Activated T-helper 1 cell treated with anti-CD3 and anti-CD28 coated beads, Interleukin-2, amount 50 U/mL, for 16 hours (primary cell): ENCODE measurements at places on chromosomes 4 and X.

DNA sequence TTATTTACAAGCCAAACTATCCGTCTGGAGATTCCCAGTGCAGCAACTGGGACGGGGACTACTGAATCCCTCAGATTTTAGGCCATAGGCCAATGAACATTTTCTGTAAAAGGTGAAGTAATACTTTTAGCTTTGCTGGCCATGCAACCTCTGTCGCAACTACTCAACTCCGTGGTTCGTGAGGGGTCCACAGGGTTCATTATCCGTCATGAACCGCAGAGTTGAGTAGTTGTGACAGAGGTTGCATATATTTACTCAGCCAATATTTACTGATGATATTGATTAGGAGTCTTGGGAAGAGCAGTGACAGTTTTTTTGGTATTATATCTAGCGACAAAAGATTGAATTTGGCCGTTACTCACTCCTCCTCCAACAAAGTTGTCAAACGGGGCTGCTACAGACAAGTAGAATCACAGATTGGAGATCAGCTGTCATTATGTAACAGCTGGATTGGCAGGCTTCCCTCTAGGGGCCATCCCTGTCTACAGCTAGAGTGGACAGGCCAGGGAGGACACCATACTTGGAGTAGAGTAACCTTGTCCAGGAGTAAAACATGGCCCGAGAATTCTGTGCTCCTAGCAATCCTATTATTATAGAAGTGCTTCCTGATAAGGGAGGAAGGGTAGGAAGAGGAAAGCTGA is 37.2 kb upstream of the CD38 start:
- no peak for DNase-seq

DNA sequence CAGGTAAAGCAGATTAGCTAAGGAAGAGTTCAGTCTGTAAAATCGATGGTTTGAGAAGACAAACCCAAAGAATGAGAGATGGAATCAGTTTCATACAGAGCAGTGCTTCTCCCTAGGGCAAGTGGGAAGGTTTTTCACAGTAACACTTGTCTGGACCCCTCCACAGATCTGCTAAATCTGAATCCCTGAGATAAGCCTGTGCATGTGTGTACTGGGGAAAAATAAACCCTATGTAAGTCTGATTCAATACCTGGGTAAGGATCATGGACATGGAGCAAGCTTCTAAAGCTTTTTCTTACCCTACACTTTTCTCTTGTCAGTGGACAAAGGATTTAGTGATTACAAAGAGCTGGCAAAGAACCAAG is 13.6 kb downstream of the ELOVL6 start:
- no peak for DNase-seq

DNA sequence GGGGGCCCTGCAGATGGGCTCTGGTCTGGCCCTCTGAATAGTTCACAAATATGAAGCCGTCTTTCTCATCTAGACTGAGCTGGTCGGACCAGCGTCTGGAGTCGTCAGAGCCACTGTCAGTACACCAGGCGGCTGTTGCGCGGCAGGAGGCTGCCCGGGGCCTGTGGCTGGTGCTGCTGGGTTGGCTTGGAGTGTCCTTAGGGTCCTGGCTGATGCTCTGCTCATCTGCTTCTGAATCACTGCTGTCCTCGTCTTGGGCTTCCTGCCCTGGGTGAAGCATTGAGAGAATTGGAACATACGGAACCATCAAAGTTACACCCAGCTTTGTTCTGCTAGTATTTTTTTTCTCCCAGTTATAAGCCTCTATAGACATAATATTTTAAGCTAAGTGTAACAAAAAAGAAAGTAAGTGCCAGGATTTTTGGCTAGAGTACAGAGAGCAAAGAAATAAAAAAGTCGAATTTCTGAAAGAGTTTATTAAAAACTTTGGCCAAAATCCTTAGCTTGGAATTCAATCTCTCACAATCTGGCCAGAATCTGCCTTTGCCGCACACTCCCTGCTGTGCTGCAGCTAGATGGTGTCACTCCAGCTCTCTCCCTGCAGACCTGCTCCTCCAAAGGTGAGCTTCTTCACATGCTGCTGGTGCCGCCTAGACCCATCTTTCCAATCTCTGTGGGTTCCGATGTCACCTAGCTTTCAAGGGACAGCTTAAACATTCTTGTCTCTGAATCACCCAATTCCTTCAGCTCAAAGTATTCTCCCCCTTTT is 96.2 kb downstream of the CDS1 start:
- DNase-seq, result no peak

GRCh38 chr4:183082053-183082452 is 17.0 kb upstream of the WWC2 start:
- no peak for DNase-seq

- no peak for DNase-seq
These were observed 278.9 kb upstream of the GIMD1 start for GRCh38 chr4:106647451-106647850.

GRCh38 chrX:28979877-28980276 is 392.6 kb downstream of the IL1RAPL1 start:
- no peak for DNase-seq

- no peak for DNase-seq
These were observed 497.5 kb upstream of the IGFBP7 start for GRCh38 chr4:57607566-57608180.

GRCh38 chrX:131752493-131753198 is 208.8 kb downstream of the OR13H1 start:
- peak; percentile 65 for DNase-seq

GRCh38 chr4:87188932-87189331 is 31.5 kb downstream of the KLHL8 start:
- no peak for DNase-seq

GRCh38 chr4:121076416-121076815 is 4.1 kb upstream of the NDNF start:
- DNase-seq, result no peak

GRCh38 chr4:159235779-159236368 is 133.0 kb downstream of the RAPGEF2 start:
- DNase-seq, result no peak

GRCh38 chr4:17709763-17710068 is 71.7 kb downstream of the FAM184B start:
- DNase-seq, result no peak

DNA sequence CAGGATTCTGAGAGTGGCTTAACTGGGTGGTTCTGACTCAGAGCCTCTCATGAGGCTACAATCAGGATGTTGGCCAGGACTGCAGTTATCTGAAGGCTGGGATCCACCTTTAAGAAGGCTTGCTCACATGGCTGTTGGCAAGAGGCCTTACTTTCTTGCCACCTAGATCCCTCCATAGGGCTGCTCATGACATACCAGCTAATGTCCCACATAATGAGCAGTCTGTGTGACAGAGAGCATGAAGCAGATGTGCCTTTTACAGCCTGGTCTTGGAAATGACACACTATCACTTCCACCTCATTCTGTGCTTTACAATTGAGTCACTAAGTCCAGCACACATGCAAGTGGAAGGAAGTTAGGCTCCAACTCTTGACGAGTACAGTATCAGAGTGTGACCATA is 4.3 kb upstream of the RBM3 start:
- DNase-seq, result no peak

DNA sequence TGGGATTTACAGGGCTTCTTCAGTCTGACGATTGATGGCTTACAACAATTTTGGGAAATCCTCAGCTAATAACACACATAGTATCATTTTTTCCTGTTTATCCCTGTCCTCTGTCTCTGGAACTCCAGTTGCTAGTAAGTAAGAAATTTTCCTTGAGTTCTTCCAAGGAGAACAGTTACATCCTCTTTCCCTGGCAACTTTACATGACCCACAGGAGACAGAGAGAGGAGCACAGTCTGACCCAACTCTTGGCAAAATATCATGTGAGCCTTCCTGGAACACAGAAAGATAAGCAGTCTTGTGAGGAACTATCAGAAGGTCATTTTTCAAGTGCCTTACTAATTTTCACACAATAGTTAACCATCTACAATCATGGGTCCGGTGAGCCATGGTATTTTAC is 578.7 kb upstream of the PABPC4L start:
- DNase-seq, result no peak

GRCh38 chrX:139423186-139423585 is 107.4 kb upstream of the F9 start:
- DNase-seq, result no peak

GRCh38 chr4:5032813-5033212 is 13.6 kb upstream of the CYTL1 start:
- no peak for DNase-seq

DNA sequence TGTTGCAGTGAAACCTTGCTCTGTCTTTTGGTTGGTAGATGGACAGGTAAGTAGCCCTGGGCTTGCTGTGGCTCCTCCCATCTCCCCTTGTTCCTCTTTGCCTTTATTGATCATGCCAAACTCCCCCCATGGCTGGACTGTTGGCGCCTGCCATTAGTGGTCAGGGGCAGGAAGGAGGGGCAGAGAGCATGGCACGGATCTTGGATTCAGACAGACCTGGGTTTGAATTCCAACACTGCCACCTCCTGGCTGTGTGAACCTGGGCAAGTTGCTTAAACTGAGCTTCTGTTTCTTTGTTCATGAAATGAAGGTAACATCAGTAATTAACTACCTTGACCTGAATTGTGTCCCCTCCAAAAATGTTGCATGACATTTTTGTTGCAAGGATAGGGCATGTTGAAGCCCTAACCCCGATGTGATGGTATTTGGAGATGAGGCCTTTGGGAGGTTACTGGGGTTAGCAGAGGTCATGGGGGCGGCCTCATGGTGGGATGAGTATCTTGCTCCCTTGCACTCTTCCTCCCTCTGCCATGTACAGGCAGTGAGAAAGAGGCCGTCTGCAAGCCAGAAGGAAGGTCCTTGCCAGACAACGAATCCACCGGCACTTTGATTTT is 6.0 kb downstream of the SLC2A9 start:
- no peak for DNase-seq

- no peak for DNase-seq
These were observed 791 bp downstream of the GUCY1B1 start for GRCh38 chr4:155759372-155760252.

DNA sequence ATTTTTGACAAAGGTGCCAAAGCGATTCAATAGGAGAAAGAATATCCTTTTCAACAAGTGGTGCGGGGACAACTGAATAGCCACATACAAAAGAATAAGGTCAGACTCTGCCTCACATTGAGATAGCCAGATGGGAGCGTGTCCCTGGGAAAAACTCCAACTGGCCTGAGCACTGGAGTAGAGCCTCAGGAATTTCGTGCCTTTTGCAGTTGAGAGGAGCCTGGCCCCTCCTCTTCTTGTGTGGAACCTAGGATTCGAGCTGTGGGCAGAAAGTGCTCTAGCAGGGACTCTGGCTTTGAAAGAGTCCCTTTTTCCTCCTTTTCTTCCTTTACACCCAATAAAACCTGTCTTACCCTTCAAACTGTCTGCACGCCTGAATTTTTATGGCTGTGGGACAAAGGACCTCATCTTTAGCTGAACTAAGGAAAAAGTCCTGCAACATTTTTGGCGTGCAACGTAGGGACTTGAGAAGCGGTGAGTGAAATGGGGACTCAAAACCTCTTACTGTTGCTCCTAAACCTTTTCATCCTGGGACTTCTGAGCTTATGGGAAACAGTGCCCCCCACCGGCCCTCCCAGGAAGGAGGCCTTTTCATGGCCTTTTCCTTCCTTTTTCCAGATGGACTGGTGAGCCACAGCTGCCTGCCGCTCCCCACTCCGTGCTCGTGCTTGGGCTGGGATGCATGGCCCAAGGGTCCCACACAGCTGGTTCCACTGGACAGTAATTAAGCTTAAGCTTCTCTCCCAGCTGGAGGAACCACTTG is 68.6 kb downstream of the BMP15 start:
- no peak for DNase-seq

DNA sequence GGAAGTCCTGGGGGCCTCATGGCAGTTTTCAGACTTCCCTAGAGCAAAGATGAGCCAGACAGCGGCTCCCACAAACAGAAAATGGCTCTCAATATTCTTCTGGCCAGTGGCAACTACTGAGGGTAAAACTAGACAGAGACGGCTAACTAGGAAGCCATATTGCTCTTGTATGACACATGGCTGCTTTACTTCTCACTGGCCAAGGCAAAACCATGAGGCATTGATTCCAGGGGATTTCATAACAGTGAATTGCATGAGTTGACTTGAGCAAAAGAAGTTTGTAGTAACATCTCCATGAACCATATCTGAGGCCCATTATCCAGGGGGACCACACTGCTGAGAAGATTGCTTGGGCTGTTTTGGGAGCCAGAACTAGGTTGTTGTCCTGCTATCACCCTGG is 13.7 kb upstream of the TLR8 start:
- DNase-seq, result no peak

DNA sequence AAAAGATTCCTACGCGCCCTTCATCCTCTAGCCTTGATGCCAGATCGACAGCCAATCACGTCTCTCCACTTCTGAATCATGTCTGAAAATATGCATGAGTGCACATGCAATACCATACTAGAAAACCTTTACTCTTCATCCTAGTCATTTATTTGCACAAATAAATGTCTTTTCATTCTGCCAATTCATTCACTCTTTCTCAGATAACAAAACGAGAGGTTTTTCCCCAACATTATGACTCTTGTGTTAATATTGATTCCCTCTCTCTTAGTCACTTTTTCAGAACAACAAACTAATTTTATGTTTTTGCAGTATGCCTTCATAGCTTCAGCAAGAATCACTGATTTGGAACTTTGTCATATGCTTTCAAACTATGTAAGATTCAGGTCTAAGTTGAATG is 549.4 kb upstream of the GALNT7 start:
- no peak for DNase-seq

GRCh38 chr4:142367418-142368180 is 478.5 kb downstream of the INPP4B start:
- no peak for DNase-seq

- DNase-seq, result no peak
These were observed 11.4 kb downstream of the EDNRA start for GRCh38 chr4:147492306-147492705.

DNA sequence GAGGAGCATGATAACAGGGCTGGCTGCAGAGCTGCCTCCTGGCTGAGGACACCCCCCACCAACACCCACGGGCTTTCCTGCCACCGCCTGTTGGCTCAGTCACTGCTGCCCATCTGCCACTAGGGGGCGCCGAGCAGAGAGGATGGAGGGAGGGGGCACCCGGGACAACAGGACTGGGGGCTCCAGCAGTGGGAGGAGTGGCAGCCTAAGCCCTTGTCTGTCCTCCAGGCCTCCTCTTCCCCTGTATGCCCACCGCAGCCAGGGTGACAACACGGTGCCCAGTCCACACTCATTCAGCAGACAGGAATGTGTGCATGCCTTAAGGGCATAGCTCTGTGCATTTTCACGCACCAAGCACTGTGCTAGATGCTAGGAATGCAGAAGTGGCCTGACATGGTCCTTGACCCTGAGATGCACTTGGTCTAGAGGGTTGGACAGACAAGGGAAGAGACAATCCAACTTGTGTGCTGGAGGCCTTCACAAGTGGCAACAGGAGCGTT is 149.9 kb downstream of the AMMECR1 start:
- peak; percentile 47 for DNase-seq

- DNase-seq, result no peak
These were observed 57.7 kb downstream of the MRPL1 start for GRCh38 chr4:77920371-77920770.

- no peak for DNase-seq
These were observed 1057.0 kb upstream of the SLIT2 start for GRCh38 chr4:19194672-19195071.

DNA sequence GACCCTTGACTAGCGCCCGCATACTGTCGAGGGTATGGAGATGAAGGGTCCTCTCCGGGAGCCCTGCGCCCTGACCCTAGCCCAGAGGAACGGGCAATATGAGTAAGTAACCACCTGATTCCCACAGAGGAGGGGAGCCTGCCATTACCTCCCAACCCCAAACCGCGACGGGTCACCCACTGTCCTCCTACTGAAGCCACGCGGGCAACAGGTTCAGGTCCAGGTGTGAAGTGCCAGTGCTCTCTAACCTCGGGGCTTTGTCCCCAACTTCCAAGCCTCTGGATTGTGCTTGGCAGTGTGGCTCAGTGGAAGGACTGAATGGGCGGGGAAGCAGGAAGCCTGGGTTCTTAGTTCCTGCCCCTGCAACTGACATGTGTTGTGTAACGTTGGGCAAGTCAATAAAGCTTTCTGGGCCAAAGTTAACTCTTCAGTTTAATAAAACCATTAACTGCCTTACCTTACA is 694 bp downstream of the OCRL start:
- DNase-seq, result no peak
